ENCODE measurements at places on chromosomes 2 and 18.
A peak's percentile ranks its signal among the peaks of the same experiment; 100 is the strongest.

GRCh38 chr2:113877711-113878598 lies 11.9 kb upstream of the ACTR3 start:
- no peak overlapping the region for H3K4me3 ChIP-seq
- peaks cover 23% of the 10 kb centered on the region for H3K4me1 ChIP-seq
- H3K27ac ChIP-seq = peak overlapping the region; percentile 64

DNA sequence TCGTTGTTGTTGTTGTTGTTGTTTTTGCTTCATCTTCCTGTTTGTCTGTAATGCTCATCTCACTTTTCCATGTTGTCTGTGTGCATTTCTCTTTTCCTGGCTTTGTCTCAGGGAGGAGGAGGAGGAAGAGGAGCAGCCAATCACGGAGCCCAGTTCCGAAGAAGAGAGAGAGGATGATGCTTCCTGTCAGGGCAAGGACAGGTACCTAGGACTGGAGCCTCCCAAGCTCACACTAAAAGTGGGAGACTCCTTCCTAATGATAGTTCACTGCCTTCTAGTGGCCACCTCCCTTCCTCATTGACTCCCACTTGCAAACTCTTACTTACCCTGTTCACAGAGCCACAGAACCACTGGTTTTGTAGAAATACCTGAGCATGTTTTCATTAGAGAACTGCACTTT lies 179.6 kb downstream of the TPGS2 start:
- no peak overlapping the region for H3K4me3 ChIP-seq
- H3K27me3 ChIP-seq = no peaks in the 10 kb centered on the region
- H3K4me1 ChIP-seq = no peaks in the 10 kb centered on the region

DNA sequence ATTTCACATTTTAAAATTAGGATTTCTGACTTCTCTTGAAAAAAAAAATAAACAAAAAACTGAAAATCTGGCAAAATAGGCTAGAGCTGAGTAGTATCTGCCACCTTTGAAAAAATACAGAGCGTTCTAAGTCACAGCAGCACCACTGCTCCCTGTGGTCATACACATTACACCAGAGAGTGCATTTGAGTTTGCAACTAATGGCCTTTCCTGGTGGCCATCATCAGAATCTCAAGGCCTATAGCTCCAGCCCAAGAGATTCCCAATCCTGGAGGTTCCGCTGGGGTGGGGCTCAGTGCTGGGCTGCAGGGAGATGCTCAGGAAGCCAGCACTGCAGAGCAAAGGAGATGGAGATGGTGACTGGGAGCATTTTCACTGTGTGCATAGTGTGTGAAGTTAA lies 17.5 kb downstream of the SMYD1 start:
- H3K27me3 ChIP-seq = no peaks in the 10 kb centered on the region
- no peak overlapping the region for H3K27ac ChIP-seq
- no peak overlapping the region for H3K4me3 ChIP-seq
- H3K4me1 ChIP-seq = peaks cover 4% of the 10 kb centered on the region
- no peak for DNase-seq

DNA sequence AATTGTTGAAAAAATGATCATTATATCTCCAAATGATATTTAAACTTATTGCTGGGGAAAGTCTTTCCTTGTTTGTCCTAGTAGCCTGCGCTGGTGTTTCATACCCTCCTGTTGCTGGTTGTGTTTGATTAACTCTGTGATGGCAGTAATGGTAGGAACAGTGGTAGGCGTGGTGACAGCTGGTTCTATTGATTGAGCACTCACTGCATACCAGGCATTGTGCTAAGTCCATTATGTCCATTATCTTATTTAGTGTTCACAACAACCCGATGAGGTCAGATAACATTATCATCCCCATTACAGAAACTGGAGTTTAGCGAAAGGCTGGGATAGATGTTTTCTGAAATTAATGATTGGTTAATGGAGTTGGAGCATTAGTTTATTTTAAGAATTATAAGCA lies 77.8 kb upstream of the STON1 start:
- H3K4me1 ChIP-seq = peaks cover 8% of the 10 kb centered on the region
- H3K27me3 ChIP-seq = no peaks in the 10 kb centered on the region
- no peak overlapping the region for H3K4me3 ChIP-seq
- no peak for DNase-seq
- no peak overlapping the region for H3K27ac ChIP-seq

GRCh38 chr2:235135195-235135965 lies 183.6 kb downstream of the SH3BP4 start:
- H3K27me3 ChIP-seq = peaks cover 2% of the 10 kb centered on the region
- peaks cover 4% of the 10 kb centered on the region for H3K4me1 ChIP-seq
- no peak for DNase-seq
- H3K36me3 ChIP-seq = no peaks in the 10 kb centered on the region
- H3K27ac ChIP-seq = no peak overlapping the region
- no peak overlapping the region for H3K4me3 ChIP-seq

DNA sequence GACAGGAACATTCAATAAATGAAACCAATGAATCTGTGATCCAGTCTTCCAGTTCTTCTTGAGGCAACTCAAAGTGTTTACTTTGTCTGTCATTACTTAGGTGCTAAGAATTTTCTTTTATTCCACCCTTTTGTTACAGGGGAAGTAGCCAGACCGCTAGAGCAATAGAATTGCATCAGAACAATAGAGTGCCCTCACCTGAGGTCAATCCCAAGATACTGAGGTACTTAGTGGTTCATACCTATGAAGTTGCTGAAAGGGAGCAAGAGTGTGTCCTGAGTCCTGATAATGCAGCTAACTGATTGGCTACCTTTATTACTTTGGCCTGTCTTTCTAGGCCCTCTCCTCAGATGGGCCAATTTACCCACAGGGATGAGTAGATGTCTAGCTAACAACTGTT lies 359.4 kb upstream of the KCNH7 start:
- H3K27me3 ChIP-seq = no peaks in the 10 kb centered on the region
- no peak overlapping the region for H3K4me3 ChIP-seq
- no peak overlapping the region for H3K27ac ChIP-seq
- no peak for DNase-seq
- no peaks in the 10 kb centered on the region for H3K4me1 ChIP-seq

- no peaks in the 10 kb centered on the region for H3K4me1 ChIP-seq
- no peaks in the 10 kb centered on the region for H3K36me3 ChIP-seq
- no peak overlapping the region for H3K27ac ChIP-seq
- DNase-seq = no peak
- H3K4me3 ChIP-seq = no peak overlapping the region
- H3K27me3 ChIP-seq = no peaks in the 10 kb centered on the region
Observed at GRCh38 chr2:100779908-100780202, 40.1 kb upstream of the NPAS2 start.

- no peaks in the 10 kb centered on the region for H3K27me3 ChIP-seq
- no peak overlapping the region for H3K4me3 ChIP-seq
- H3K27ac ChIP-seq = no peak overlapping the region
- no peaks in the 10 kb centered on the region for H3K4me1 ChIP-seq
- DNase-seq = no peak
- H3K36me3 ChIP-seq = no peaks in the 10 kb centered on the region
Observed at GRCh38 chr2:150626934-150627411, 139.5 kb upstream of the RND3 start.

DNA sequence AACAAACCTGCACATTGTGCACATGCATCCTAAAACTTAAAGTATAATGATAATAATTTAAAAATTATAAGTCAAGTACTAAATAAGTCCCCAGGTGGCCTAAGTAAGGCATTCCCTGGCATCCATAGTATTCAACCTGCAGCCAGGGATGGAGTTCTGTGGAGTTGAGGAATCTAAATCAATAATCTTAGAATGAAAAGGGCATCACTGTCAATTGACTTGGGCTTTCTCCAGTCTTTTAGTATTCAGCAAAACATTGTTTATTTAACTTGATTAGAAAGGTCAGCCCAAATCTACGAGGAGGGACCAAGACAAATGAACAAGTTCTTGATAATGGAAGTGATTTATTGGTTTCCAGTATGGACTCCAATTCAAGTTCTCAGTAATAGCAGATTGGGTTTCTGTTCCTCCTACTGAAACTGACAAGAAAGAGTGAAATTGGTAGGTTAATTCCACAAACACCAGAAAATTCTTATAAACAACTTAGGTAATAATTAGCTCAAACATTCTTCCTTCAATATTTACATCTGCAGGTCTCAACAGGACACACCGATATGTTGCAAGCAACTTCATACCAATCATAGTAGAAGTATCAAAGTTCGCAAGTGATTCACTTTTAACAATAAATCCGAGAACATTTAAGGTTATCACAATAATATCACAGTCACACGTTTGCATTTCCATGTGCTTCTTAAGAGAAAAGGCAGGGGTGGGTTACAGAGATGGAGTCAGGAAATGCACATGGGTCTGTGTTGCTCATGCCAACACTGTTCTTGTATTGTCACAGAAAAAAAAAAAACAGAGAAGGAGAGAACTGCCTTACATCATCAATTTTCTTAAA lies 51.7 kb upstream of the EHBP1 start:
- DNase-seq = no peak
- no peak overlapping the region for H3K27ac ChIP-seq
- H3K27me3 ChIP-seq = no peaks in the 10 kb centered on the region
- no peaks in the 10 kb centered on the region for H3K36me3 ChIP-seq
- no peak overlapping the region for H3K4me3 ChIP-seq

DNA sequence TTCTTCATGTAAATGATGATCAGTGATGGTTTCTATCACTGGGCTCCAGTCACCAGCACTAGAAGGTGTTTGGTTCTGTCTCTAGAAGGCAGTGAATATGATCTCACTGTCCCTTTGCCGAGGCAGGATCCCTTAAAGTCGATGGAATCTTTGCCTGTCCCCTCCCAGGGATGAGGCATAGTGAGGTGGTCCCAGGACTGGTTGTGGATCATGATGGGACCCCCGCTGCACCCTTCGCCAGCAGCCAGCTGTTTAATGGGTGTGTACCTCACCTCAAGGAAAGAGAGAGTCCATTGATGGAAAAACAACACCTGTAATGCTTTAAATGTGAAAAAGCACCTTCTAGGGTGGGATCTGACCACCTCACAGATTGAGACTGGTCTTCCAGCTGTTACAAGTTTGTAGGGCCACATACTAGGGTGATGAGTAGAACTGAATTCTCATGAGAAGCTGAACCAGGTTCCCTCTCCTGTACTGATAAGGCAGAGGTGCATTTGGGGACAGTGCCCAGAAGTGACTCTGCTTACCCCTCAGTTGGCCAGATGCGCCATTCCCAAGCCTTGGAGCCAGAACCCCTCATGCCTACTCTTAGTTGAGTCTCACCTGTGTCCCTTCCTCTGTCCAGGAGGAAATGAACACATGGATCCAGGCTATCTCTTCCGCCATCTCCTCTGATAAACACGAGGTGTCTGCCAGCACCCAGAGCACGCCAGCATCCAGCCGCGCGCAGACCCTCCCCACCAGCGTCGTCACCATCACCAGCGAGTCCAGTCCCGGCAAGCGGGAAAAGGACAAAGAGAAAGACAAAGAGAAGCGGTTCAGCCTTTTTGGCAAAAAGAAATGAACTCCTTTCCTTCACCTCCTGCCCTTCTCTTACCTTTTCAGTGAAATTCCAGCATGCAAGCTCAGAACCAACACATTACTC lies 55.5 kb upstream of the EML6 start:
- H3K4me1 ChIP-seq = no peaks in the 10 kb centered on the region
- no peaks in the 10 kb centered on the region for H3K27me3 ChIP-seq
- DNase-seq = no peak
- H3K4me3 ChIP-seq = no peak overlapping the region
- peaks cover 13% of the 10 kb centered on the region for H3K36me3 ChIP-seq

DNA sequence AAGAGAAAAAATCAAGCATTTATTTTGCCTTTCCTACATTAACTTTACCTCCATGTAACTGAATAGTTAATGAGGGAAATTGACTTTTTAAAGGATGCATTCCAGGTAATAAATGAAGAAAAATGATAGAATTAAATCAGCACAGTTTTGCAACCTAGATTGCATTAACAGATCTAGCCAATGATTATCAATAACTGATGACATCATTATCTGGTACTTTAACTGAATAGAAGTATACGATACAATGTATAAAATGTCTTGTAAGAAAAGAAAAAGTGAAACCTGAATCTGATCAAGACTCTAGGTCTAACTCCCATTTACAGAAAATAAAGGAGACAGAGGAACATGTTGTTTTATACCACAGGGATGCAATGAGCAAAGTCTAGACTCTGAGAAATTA lies 126.0 kb upstream of the XPO1 start:
- no peak overlapping the region for H3K4me3 ChIP-seq
- peak overlapping the region; percentile 25 for H3K27ac ChIP-seq
- H3K36me3 ChIP-seq = no peaks in the 10 kb centered on the region
- peaks cover 19% of the 10 kb centered on the region for H3K4me1 ChIP-seq
- no peaks in the 10 kb centered on the region for H3K27me3 ChIP-seq
- no peak for DNase-seq

GRCh38 chr18:7089369-7089768 lies 28.2 kb downstream of the LAMA1 start:
- no peak overlapping the region for H3K27ac ChIP-seq
- DNase-seq = no peak
- H3K36me3 ChIP-seq = no peaks in the 10 kb centered on the region

GRCh38 chr2:138493334-138493733 lies 8.2 kb upstream of the SPOPL start:
- H3K4me1 ChIP-seq = no peaks in the 10 kb centered on the region
- no peaks in the 10 kb centered on the region for H3K36me3 ChIP-seq
- H3K27me3 ChIP-seq = no peaks in the 10 kb centered on the region
- no peak overlapping the region for H3K4me3 ChIP-seq

DNA sequence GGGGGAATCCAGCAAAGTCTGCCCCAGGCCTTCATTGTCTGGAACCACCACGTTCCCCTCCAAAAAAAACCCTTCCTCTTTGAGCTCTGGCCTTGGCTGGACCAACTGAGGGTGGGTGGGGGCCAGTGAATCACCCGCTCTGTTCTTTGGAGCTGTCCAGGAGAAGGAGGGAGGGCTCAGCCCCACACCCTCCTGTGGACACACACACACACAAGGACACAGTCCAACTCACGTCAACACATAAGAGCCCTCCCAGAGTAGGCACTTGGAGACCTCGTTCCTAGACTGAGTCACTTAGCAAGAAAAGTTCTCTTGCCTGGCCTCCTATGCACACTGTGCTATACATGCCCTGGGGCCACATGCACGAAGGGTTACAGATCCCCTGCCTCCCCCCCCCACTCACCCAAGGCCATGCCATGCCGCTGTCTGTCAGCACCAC lies 1.2 kb upstream of the TNS1 start:
- no peaks in the 10 kb centered on the region for H3K27me3 ChIP-seq
- DNase-seq = no peak
- H3K4me1 ChIP-seq = no peaks in the 10 kb centered on the region
- no peaks in the 10 kb centered on the region for H3K36me3 ChIP-seq
- no peak overlapping the region for H3K4me3 ChIP-seq

DNA sequence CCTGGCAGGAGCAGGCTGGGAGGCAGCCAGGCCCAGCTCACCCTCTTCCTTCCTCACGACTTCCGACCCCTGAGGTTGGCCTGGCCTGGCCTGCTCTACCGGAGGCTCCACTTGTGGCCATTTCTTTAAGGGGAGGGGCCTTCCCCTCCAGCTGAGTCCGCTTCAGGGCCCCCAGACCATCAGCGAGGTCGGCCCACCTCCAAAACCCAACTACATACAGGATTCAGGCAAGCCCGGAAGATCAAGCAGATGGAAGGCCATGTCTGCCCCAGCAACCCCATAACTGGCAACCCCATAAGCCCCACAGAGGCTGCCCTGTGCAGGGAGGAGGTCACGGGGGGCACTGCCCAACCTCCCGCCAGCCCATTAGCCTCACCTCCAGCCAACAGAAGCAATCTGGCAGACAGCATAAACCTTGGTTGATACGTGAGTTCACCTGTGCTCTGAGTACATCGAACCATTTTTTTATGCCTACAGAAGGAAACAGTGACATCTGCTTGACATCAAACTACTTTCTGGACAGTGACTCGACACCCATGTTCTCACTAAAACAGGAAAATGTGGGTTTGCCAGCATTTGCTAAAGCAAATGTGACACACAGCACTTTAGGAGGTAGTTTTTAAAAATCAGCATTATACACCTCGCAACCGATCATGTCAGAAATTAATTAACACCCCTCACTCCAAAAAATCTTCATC lies 98.9 kb downstream of the EIPR1 start:
- no peak overlapping the region for H3K27ac ChIP-seq
- DNase-seq = no peak
- no peaks in the 10 kb centered on the region for H3K4me1 ChIP-seq
